Tongue (tissue), 3 donors: ENCODE measurements at places on chromosomes 13 and 19. TPM values are rescaled to one million over a fixed set of nuclear protein-coding genes. Genes with fewer than 3 reads are reported as not detected.

PTOV1 gene
- 78.4 TPM for total RNA-seq

LGI4 gene
- total RNA-seq: 7.6 TPM

TEAD2 gene
- total RNA-seq: 30.9 TPM

- no peak for DNase-seq
These were observed 13.5 kb downstream of the IL12RB1 start for GRCh38 chr19:18073197-18073596.

DNA sequence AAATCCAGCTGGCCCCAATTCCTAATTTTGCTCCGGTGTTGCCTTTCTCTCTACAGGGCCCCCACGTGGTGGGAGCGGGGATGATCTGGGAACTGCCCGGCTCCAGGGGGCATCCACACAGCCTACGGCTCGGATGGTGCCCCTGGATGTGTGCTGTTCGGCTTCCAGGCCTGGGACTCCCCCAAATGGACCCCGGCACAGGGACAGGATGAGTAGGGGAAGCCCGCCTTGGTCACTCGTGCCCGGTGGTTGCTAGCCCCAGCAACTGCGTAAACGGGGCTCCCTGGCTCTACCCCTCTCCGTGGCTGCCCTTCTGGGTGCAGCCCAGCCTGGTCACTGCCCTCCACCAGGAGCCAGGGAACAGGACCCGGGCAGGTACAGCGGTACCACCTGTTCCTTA, 111.5 kb downstream of the TEX26 start:
- no peak for DNase-seq

DNA sequence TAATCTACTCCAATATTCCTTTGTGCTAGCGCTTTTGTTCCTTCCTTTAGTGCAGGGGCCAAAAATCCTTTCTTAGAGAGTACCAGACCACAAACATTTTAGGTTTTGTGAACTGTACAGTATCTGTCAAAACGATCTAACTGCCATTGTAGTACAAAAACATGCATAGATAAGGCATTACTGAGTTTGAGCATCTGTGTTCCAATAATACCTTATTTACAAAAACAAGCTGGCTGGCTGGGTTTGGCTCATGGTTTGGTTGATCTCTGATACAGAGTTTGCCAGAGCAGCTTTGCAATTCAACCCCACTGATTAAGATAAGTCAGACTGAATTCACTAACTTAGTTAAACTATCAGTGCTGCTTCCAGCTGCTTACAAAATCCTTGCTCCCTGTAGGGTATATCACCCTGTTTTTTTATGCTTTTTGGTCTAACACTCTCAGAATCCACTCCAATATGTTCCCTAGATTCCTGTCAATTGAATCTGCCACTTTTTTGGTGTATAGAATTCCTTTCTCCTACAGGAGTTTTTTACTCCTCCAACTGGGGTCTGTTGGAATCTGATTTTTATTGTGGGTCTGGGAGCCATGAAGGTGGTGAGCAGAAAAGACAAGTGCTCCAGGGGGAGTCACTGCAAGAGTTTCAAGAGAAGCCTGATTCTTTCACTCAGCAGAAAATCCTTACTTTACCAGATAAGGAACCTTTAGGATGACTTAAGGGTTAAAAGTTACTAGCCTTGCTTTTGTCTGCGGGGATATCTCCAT, 1399.4 kb downstream of the EFNB2 start:
- no peak for DNase-seq

GRCh38 chr19:51439021-51439465, 19.2 kb downstream of the SIGLEC8 start:
- no peak for DNase-seq

DNA sequence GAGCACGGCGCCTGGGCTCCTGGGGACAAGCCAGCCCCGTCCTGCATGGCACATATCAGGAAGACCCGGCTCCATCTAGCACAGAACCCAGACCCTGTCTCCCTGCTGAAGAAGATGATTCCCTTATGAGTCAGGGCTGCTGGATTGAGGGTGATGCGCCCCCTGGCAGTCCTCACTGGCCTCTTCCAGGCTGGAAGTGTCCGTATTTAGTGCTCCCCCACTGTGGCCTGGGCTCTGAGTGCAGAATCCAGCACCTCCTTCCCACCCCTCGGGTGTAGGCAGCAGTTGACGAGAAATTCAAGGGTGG, 14.9 kb downstream of the COMP start:
- no peak for DNase-seq

- no peak for DNase-seq
These were observed 440.4 kb upstream of the PRR20A start for GRCh38 chr13:56700324-56700723.

DNA sequence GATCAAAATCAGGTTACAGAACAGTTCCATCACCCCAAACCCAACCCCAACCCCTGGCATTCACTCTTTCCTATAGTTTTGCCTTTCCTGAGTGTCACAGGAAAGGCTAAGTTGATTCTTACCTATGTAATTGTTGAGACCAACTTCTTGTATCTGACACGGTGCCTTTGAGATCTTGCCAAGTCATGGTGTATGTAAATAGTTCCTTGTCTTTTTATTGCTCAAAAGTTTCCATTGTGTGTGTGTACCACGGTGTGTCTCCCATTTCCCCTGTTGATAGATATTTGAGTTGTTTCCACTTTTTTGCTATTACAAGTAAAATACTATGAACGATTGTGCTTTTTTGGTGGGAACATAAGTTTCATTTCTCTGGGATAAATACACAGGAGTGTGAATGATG, 3.3 kb upstream of the IGFL2 start:
- no peak for DNase-seq

- DNase-seq: peak; percentile 65
These were observed 17.1 kb downstream of the CARM1 start for GRCh38 chr19:10888421-10888866.

DNA sequence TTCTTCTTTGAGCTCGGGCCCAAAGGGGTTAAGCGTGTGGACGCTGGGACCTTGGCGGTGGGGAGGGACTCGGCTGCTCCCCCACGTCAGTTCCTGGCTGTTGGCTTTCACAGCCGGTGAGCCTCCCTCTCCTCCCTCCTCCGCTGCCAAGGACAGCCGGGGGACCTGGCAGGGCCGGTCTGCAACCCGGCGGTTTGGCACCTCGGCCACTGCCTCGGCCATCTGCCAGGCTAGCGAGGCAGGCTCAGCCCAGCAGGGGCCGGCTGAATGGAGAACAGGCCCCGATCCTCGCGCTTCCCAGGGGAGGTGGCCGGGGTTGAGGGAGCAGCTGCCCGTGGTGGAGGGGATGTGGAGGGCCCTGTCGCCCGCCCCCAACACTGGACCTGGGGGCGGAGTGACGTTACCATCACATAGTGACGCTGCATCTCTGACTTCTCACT, 5.0 kb downstream of the TLE5 start:
- peak; percentile 94 for DNase-seq

DNA sequence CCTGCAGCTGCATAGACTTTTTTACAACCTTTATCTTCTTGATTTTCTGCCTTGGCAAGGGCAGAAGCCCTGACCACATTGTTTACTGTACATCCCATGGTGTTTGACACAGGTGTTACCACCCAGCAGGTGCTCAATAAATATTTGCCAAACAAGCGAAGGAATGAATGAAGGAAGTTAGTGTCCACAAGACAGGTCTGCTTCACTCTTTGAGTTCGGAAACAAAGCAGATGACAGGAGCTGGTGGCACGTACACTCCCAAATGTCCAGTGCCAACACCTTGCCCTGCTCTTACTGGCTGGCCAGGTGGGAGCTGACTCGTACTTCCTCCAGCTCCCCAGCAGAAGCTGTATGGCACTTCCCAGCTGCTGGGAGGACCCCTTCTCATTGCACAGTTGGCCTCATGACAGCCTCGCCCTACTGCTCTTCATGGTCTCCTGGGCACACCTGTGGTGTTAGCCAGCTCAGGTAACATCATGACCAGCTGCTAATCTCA, 22.0 kb upstream of the MUC16 start:
- DNase-seq: no peak

DNA sequence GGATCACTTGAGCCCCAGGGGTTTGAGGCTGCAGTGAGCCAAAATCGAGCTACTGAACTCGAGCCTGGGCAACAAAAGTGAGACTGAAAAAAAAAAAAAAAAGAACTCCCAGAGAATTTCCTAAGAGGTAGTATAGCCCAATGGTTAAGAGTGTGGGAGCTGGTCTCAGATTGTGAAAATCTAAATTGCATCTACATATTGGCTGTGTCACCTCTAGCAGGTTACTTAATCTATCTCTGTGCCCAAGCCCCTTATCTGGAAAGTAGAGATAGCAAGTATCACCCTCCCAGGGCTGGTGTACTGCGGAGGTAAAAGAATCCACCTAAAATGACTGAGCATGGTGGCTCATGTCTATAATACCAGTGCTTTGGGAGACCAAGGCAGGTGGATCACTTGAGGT, 3.7 kb upstream of the PLAUR start:
- DNase-seq: no peak

DNA sequence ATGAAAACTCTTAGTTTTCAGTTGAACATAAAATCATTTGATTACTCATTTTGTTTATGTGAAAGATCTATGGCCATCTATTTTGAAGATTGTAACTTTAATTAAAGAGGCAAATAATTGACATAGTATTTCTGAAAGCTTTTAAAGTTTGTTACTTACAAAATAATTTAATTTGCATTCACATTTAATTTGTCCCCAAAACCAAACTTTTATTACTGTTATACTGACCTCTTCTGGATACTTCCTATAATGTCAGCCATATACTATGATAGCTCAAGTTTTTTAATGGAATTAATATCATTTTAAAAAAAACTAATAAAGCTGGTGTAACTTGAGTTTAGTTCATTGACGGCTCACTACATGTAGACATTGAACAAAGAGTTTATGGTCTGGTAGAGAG, 4.9 kb upstream of the SGCG start:
- DNase-seq: no peak

GRCh38 chr13:114110091-114110829, 22.2 kb downstream of the RASA3 start:
- DNase-seq: peak; percentile 62

DNA sequence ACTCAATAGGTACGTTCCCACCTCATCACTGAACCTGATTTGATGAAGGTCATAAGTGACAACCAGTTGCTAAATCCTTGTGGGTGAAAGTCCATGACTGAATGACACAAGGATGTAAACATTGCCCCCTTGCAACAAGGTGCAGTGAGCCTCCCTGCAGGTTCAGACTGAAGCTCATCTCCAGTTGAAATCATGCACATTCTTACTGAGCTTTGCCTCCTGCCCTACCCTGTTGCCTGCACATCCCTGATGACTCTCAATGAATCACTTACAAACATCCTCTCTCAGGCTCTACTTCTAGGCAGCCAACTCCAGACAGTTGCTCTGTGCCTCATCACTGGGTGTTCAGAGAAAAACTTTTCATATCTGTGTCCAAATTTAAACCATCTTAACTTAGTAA, 42.5 kb upstream of the ARGLU1 start:
- no peak for DNase-seq

- DNase-seq: peak; percentile 80
These were observed 22.1 kb downstream of the CAPN12 start for GRCh38 chr19:38721979-38722773.

DNA sequence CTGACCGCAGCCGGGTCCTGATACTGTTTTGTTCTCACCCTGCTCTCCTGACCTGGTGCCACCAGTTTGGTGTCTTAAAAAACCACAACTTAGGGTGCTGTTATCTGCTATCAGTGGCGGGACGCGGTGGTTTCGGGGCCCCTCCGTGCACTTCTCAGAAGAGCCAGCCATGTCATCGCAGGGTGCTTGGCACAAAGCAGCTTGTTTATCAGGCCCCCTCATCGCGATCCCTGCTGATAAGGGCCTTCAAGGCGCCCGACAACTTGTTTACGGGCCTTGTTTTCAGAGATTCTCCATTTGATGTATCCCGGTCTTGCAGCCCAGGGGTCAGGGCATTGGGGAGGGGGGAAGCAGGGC, 58.1 kb upstream of the KLF2 start:
- DNase-seq: no peak

- DNase-seq: peak; percentile 31
These were observed 9.0 kb upstream of the SBK3 start for GRCh38 chr19:55554302-55554701.
